ENCODE measurements at places on chromosomes 5 and 9.

DNA sequence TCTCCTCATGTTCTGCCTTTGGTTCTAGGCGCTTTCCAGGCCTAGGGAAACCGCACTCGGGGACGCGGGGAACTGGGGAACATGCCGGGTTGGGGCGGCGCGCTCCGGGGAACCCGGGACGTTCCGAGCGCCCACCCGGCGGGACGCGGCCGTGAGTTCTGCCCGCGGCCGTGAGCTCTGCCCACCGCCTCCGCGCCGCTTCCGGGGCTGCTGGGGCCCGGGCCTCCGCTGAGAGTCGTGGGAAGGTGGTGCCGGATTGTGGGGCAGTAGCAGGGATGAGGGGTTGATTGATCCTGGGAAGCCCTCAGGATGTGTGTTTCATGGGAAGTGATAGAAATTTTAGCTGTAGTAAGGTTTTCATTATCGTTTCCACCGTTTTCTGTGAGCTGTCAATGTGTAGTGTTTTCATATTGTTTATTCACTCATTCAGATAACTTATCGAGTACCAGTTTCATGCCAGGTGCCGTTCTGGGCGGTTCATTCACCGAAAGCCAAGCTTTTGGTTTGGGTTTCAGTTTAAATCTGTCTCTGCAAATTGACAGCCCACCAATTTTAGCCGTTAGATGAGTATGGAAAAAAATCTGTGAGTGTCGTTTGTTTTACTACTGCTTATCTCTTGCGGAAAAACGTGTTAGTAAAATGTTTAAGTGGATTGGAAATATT lies 657 bp downstream of the MTRR start:
- no peak for DNase-seq
- peak overlapping the region; percentile 86 for H3K4me3 ChIP-seq
- no peaks in the 10 kb centered on the region for H3K27me3 ChIP-seq
- H3K36me3 ChIP-seq, result peaks cover 14% of the 10 kb centered on the region

GRCh38 chr9:22216730-22217172 lies 207.6 kb upstream of the CDKN2B start:
- no peak overlapping the region for H3K4me3 ChIP-seq
- no peaks in the 10 kb centered on the region for H3K4me1 ChIP-seq
- H3K36me3 ChIP-seq, result no peaks in the 10 kb centered on the region
- no peak for DNase-seq
- no peaks in the 10 kb centered on the region for H3K27me3 ChIP-seq

DNA sequence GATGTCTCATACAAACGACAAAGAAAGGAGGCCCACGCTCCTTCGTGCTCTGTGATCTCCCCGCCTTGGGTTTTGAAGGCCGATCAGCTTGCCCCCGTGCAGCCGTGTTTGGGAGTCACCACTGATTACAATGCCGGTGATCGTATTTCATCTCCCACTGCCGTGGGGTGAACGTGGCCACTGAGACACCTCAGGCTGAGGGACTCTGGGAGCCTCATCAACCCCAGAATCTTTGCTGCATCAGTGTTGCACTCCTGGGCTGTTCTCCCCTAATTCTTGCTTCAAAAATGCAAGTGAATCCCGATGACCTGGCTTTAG lies 194.2 kb downstream of the HSPA4 start:
- no peak for DNase-seq
- no peak overlapping the region for H3K27ac ChIP-seq
- H3K36me3 ChIP-seq, result no peaks in the 10 kb centered on the region
- H3K27me3 ChIP-seq, result no peaks in the 10 kb centered on the region
- H3K4me3 ChIP-seq, result no peak overlapping the region
- H3K4me1 ChIP-seq, result peaks cover 11% of the 10 kb centered on the region

GRCh38 chr5:180813420-180813819 lies 10.8 kb upstream of the MGAT1 start:
- peaks cover 42% of the 10 kb centered on the region for H3K4me1 ChIP-seq
- H3K27me3 ChIP-seq, result no peaks in the 10 kb centered on the region
- DNase-seq, result no peak
- no peak overlapping the region for H3K27ac ChIP-seq
- H3K36me3 ChIP-seq, result no peaks in the 10 kb centered on the region

- no peak overlapping the region for H3K4me3 ChIP-seq
- no peaks in the 10 kb centered on the region for H3K27me3 ChIP-seq
- H3K36me3 ChIP-seq, result no peaks in the 10 kb centered on the region
These were observed 363.5 kb downstream of the NDUFS4 start for GRCh38 chr5:53923961-53924360.

DNA sequence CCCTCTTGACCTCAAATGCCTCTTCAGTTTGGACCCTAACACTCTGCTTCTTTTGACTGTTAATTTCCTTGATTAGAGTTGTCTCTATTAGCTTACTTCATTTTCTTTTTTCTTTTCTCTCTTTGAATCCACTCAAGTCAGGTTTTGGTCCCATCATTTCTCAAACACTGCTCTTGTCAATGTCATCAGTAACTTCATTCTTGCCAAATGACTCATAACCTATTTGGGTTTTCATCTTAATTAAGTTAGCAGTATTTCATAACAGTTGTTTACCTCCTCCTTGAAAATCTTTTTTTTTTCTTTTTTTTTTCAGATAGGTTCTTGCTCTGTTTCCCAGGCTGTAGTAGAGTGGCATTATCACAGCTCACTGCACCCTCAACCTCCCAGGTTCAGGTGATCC lies 119.6 kb downstream of the PARP8 start:
- DNase-seq, result no peak
- H3K4me3 ChIP-seq, result no peak overlapping the region

DNA sequence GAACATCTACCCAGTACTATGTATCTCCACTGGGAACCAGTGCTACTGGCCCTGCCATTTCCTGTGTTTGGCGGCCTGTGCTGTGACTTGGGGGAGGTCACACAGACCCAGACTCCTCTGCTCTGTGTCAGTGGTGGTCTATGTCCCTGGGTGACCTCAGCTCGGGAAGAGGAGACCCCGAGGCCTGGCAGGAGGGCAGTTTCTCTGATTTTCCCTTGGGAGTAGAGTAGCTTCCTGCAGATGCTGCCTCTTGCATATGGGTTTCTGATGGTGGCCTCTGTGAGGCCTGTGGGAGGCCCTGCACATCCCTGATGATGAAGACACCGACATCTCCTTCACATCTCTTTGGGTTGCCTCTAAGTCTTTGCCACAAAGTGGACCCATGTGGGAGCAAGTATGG lies 13.0 kb upstream of the SMIM32 start:
- H3K4me1 ChIP-seq, result no peaks in the 10 kb centered on the region
- H3K27ac ChIP-seq, result no peak overlapping the region
- H3K4me3 ChIP-seq, result no peak overlapping the region
- peaks cover 2% of the 10 kb centered on the region for H3K27me3 ChIP-seq

DNA sequence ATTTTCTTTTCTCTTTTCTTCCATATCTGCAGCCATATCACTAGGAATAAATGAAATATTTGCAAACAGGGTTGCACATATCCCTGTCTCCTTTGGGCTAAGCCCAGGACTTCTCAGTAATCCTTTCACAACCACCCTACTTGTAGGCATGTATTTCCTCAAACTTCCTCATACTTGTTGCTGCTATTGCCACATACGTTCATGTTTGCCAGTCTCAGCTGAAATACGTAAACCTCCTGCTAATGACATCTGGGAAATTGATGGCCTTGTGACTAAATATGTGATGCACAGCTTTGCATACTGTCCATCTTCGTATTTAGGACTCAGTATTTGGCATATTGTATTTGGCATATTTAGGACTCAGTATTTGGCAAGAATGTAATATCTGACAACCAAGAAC lies 224.6 kb downstream of the PLK2 start:
- no peaks in the 10 kb centered on the region for H3K27me3 ChIP-seq
- no peaks in the 10 kb centered on the region for H3K4me1 ChIP-seq
- peak; percentile 39 for DNase-seq
- no peak overlapping the region for H3K27ac ChIP-seq
- no peaks in the 10 kb centered on the region for H3K36me3 ChIP-seq

GRCh38 chr9:89519366-89519805 lies 21.5 kb upstream of the SEMA4D start:
- peaks cover 70% of the 10 kb centered on the region for H3K4me1 ChIP-seq
- DNase-seq, result no peak
- H3K27me3 ChIP-seq, result no peaks in the 10 kb centered on the region

Data from CD4-positive, alpha-beta T cell (primary cell).